ENCODE measurements at places on chromosomes 7 and 10. TPM values are rescaled to one million over a fixed set of nuclear protein-coding genes. Genes with fewer than 3 reads are reported as not detected.

Gene PAX4
- total RNA-seq: not detected

Gene TMEM254
- total RNA-seq: 14.4 TPM

Gene SFTPD
- not detected for total RNA-seq

Gene PTPN20
- total RNA-seq: 0.22 TPM

Gene SFMBT2
- 0.22 TPM for total RNA-seq

Gene GSAP
- 5.2 TPM for total RNA-seq

All from GM23248 (cell line).